ENCODE measurements at places on chromosomes 1 and 21.
A peak's percentile ranks its signal among the peaks of the same experiment; 100 is the strongest.

GRCh38 chr1:38095454-38095931 lies 48.9 kb upstream of the POU3F1 start:
- no peak for DNase-seq

DNA sequence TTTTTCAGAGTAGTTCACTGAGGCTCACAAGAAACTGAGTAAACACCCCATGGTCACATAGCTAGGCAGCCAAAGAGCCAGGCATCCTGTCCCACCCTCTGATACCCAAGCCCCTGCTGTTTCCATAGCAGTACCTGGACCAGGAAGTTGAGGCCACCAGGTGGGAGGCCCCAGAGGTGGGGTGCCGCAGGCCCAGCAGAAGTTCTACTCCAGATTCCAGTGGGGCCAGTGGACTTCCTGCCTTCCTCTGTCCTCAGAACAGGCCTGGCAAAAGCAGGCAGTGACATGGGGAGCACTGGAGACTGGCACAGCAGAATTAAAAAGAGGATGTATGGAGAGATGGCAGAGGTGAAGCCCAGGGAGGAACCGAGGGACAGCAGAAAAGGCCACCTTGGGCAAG lies 19.0 kb downstream of the FOXO6 start:
- no peak for DNase-seq

- DNase-seq: no peak
Observed at GRCh38 chr21:39386194-39386593, 37.3 kb upstream of the HMGN1 start.

- no peak for DNase-seq
Observed at GRCh38 chr1:155182052-155182550, 8.5 kb downstream of the TRIM46 start.

DNA sequence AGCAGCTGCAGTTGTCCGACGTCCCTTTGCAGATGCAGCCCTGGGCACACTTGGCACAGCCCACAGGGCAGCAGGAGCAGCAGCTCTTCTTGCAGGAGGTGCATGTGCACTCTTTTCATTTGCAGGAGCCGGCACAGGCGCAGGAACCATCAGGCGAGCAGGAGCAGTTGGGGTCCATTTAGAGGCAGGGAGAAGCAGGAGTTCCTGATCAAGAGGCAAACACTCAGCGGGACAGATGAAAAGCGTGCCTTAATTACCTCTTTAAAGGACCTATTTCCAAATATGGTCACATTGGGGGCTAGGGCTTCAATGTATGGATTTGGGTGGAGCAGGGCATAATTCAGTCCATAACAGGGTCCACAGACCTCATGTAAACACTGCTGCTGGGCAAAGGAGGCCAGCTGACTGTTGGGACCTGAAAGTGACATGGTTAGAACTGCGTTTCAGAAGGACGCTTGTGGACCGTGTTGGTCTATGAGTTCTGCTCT lies 4.3 kb upstream of the CPLANE2 start:
- DNase-seq: no peak

DNA sequence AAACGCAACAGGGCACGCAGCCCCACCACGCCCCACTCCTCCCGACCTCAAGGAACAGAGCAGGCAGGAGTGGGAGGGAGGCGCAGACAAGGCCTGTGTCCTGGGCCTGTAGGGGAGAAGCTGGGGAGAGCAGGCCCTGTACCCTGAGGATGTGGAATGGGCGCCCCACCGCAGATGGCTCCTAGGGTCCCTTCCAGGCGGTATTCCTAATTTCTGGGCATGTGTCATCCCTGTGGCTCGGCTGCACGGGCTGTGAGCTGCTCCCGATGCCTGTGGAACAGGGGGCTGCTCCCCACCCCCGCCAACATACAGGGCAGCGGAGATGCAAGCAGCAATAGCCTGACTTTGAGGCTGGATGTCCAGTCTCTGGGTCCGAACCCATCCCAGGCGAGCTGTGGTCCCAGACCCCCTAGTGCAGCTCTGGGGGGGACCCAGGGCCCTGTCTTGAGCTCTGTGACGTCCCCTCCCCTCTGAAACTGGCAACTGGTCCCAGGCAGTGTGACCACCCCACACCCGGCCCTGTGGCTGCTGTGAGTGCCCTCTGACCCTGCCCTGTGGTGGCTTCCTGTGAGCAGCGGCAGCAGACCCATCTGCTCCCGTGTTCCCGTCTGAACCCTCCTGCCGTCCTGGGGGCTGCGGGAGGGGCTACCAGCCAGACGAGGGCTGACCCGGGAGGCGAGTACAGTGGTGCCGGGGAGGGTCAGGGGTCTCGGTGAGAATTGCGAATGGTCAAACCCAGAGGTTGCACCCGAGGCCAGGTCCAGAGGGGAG lies 13.9 kb upstream of the COL6A2 start:
- DNase-seq: no peak

GRCh38 chr1:94121411-94121821 lies 468 bp upstream of the ABCA4 start:
- DNase-seq: no peak

DNA sequence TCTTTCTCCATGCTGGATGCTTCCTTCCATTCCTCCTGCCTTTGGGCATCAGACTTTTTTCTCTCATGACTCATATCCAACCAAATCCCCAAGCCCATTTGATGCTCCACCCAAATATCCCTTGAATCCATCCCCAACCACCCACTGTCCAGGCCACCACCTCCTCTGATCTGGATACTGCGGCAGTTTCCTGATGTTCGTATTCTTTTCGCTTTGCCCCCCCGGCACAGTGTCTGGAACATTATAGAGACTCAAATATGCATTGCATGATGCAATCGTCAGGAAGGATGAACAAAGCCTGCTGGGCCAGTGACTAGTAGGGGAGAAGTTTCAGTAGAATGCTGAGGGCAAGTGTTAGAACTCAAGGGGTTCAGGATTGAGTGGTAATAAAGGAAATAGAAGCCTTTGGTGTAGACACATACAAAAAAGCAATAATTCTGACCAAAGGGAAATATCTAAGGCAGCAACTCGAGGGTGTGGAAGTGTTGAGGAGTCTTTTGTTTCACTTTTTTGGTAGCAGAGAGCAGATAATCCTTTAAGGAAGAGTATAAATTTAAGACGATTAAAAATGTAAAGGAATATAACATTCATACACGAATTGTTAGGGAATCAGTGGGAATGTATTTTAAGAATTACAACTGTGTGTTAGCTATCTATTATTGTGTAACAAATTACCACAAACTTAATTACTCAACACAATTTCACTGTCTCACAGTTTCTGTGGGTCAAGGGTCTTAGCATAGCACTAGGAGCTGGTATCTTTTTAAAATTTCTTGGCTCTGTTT lies 7.5 kb downstream of the S100A11 start:
- no peak for DNase-seq

GRCh38 chr1:212162635-212163034 lies 122.6 kb upstream of the PPP2R5A start:
- DNase-seq: no peak

DNA sequence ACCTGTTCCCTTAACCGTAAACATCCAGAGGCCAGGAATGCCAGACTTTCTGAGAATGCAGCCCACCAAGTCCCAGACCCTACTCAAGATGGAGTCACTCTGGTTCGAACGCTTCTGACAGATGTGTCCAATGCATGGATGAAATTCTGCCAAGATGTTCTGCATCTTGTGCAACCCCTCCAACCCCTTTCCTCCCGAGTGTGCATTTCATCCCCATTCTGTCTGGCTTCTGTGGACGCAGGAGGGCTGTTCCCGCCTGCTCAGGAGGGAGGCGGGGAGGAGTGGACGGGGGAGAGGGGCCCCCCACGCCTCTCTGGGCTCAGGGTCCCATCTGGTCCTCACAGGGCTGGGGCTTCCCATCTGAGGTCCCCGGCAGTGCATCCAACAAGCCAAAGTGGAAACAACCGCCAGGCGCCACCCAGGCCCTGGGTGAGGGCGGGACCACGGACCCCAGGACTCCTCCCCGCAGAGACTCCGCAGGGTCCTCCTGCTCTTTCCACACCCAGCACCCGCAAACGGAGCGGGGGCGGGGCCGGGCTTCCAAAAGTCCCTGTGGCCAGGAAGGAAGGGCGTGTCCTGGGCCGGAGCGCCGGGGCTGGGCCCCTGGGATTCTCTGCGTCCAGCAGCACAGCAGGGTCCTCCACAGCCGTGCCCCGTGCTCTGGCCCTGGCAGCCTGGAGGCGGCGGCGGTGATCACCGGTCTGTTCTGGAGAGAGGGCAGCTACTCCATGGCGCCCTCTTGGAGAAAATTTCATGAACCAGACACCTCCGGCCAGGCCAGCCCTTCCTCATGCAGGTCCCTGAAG lies 27.8 kb upstream of the SUMO3 start:
- no peak for DNase-seq

DNA sequence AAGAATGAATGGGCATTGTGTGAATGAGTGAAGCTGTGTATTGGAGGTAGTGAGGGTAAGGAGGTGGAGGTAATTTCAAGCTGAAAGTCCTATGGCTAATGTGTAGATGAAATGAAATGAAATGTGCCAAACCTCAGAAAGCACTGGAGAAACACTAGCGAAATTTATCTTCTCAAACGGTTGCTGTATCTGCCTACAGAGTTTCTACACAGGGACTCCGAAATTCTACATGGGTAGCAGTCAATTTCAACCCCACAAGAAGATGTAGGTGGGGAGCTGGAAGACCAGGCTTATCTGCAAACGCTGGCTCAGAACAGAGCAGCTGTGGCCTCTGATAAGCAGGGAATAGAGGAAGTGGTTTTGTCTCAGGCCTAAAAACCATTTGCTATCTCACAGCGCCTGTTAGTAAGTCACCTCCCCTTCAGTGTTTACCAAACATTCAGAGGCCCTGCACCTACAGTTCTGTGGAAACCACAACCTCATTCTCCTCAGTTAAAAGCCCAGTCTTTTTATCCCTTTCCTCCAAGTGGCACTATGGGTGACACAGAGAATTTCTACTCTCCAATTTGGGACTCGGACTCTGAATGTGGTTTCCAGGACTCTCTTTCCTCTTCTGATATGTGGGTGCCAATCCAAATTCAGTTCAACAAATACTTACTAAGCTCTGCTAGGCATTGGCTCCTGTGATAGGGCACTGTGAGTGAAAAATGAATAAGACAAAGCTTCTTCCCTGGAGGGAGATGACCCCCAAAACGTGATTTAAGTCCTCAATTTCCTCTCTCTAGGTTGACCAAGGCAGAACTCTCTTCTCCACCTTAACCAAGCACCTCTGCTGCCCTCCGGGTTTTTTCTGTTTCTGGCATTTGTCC lies 17.2 kb upstream of the SLAMF6 start:
- peak; percentile 36 for DNase-seq

- DNase-seq: no peak
Observed at GRCh38 chr1:223199094-223199647, 56.1 kb upstream of the TLR5 start.

DNA sequence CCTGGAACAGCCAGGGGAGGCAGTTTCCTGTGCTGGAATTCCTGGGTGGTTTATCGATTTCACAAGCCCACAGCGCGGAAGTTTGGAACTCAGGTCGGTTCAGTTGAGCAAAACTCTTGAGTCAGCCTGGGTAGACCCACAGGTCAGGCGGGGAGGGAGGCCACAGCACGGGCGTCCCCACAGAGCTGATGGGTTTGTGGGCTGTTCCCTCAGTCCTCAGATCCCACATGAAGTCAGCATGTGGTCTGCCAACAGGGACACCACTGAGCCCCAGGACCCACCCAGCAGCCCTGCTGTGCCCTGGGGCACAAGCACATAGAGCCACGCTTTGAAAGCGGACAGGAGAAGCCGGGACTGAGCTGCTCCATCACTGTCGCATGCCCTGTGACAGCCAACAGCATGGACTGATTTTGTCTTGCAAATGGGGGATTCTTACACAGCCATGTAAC lies 17.4 kb downstream of the BMP8A start:
- no peak for DNase-seq

GRCh38 chr21:26491663-26492062 lies 81.4 kb downstream of the CYYR1 start:
- DNase-seq: no peak

DNA sequence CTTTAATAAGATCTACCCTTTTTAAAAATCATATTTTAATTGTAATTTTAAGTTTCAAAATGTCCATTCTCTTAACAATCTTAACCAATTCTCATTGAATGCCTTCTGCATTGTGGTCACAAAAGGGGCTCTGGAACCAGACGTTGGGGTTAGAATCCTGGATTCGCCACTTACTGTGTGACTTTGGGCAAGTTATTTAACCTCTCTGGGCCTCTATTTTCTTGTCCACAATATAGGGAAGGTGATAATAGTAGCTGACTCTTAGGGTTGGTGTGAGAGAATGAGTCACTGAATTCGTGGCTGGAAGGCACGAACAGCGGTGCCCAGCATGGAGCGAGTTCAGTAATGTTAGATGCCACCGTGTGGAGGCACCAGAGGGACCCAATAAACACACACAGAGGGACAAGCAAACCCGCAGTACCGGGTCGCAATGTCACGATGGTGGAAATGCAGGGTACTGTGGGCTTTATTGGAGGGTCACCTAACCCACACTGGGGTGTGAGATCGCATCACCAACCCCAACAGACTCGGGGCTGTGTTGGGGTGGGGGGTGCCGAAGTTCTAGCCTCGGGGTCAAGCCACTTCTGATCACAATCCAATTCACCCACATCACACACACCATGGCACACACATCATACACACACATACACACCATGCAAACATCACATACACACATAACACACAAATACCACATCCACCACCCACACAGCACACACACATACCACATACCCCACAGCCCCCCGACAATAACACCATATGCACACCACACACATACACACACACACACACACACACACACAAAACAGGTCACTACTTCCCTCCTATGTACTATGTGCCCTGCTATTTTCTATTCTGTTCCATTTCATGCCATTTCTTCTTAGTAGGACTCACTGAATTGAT lies 27.0 kb upstream of the IFNAR2 start:
- no peak for DNase-seq

DNA sequence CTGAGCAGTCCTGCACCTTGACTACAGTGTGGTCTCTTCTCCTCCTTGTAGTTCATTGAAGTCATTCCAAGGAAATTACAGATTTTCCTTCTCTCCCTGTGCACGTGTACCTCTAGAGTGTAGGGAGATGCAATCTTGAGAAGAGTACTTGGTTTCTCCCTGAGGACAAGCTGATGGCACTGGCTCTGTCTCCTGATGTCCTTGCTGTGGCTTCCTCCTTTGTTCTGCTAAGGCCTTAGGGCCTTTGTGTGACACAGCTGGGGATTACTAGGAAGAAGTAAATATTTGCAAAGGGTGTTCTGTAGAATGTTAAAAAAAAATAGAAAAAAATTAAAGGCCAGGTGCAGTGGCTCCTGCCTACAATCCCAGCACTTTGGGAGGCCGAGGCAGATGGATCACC lies 66.2 kb upstream of the APOBEC4 start:
- DNase-seq: no peak

GRCh38 chr1:17913326-17914115 lies 158.4 kb downstream of the ACTL8 start:
- DNase-seq: no peak

DNA sequence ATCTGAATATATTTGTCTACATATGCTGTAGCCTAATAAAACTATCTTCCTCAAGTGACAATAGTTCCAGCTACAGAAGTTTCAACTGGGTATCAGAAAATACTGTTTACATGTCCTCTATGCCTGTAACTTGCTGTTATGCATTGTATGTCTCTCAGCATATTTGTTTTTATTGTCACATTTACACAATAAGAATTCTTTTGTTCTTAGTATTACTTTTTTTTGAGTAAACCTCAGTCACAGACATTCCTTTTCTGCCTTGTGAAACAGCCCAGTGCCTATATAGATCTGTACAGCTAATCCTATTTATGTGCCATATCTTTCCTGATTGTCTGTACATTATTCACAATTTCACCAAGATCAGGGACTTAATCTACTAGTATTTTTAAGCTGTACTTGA lies 565.2 kb downstream of the NEGR1 start:
- no peak for DNase-seq

GRCh38 chr1:74570797-74571492 lies 58.5 kb upstream of the LRRC53 start:
- no peak for DNase-seq

- no peak for DNase-seq
Observed at GRCh38 chr1:184112176-184112948, 60.8 kb downstream of the TSEN15 start.

Measured in activated CD8-positive, alpha-beta memory T cell treated with anti-CD3 and anti-CD28 coated beads for 4 hours (primary cell).